ENCODE measurements at places on chromosomes 13 and 19.

GRCh38 chr13:87123987-87124784 lies 547.0 kb upstream of the SLITRK5 start:
- no peak for DNase-seq

DNA sequence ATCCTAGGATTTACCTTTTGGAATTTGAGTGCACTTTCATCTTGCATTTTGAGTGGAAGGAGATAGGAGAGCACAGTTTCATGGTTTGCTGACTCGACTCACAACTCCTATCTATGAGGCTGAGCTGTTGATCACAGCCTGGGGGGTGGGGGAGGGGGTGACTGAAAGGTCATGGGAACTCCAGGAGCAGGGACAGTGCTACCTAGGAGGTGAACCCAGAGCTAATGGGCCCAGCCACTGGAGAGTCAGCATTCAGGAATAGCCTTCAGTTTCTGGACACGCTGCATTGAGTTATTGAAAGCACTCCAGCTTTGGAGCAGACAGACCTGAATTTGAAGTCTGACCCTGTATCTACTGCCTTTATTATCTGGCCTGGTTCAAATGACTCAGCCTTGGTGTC lies 339.9 kb downstream of the SLC7A1 start:
- DNase-seq = no peak

GRCh38 chr13:111558700-111559088 lies 238.3 kb downstream of the TEX29 start:
- DNase-seq = no peak

DNA sequence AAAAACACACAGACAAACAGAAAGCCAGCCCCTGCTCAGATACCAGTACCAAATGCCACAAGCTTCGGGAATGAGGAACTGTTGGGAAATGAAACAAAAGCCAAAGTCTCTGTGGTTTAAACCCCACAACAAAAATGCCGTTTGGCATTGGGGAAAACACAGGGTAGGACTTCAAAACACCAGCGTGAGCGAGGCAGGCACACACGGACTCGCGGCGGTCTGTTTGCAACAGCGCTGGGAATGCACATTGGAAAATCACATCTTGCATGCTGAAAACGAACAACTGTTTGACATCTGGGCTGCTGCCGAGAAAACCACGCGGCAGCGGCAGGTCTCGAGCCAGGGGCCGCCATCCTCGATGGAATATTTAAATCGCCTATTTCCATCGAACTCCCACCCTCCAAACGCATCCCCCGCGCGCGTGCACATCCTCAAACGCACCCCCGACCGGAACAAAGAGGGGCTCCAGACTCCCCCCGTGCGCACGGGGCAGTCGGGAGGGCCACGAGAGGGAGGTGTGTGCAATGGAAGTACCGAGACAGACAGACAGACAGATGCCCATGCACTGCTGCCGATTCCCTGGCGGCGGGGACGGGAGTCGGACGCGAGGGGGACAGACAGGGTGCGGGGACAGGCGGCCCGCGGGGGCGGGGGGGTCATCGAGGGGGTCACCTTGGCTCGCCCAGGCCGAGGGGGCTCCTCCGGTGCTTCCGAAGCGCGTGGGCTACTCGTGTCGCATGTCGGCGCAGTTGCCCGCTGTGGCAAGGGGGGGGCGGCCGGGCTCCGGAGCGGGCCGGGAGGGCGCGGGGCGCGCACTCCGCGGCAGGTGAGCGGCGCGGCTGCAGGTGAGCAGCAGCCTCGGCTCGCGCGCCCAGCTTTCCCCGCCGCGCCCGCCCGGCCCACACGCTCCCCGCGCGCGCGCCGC lies at the start of gene GPR12:
Gene GPR12, minus strand, starts transcription at position 880 of the 925 bp plus-strand sequence. CDS start 959 bp downstream, outside the sequence.
- no peak for DNase-seq

GRCh38 chr13:31885994-31886393 lies 145.6 kb upstream of the FRY start:
- DNase-seq = no peak

DNA sequence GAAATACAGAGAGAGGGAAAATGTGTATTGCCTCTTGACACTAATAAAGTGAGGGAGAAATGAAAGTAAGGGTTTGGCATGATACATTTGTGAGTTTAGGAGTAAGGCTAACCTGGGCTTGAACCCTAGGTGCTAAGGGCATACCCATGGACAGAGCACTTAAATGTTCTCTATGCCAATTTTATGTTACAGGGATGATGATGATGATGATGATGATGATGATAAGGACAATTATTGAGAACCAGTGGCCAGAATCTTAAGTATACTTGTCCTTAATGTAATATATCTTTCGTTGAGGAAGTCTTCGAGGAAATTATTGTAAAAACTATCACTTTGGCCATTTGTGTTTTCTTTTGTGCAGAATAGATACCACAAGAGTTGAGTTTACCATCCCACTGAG lies 33.2 kb downstream of the DPY19L3 start:
- no peak for DNase-seq

DNA sequence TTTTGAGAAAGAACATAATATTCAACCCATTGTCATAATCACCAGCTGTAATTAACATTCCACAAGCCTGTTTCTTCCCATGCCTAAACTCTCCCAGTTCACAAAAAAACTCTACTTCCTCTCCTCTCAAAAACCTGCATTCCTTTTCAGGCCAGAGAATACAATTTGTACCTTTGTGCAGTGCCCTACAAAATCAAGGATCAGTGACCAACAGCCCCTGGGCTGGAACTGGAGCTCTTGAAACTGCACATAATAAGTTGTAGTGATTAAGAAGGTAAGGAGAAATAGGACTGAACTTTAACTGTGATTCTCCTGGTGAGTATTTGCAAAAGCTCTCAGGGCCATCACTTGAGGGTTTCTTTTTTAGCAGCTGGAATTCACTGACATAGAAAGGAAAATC lies 472.7 kb downstream of the RFC3 start:
- no peak for DNase-seq

Measured in activated CD4-positive, alpha-beta memory T cell treated with anti-CD3 and anti-CD28 coated beads for 36 hours (primary cell).